ENCODE measurements at places on chromosomes 1 and 21. TPM values are rescaled to one million over a fixed set of nuclear protein-coding genes. Genes with fewer than 3 reads are reported as not detected.

Gene RIPPLY3
- 0.56 TPM for polyA plus RNA-seq

Gene PTCH2
- polyA plus RNA-seq, result 0.06 TPM

Gene TRNP1
- polyA plus RNA-seq, result 102 TPM

Gene ZNF692
- 33.1 TPM for polyA plus RNA-seq

Gene LEPR
- 0.55 TPM for polyA plus RNA-seq

Gene PRKAA2
- polyA plus RNA-seq, result 0.02 TPM

Gene PRMT2
- 99.5 TPM for polyA plus RNA-seq

Gene CSF3R
- not detected for polyA plus RNA-seq

Gene HSD3B2
- not detected for polyA plus RNA-seq

Gene CFHR2
- not detected for polyA plus RNA-seq

Gene MTF1
- 1.9 TPM for polyA plus RNA-seq

Gene LAPTM5
- 0.02 TPM for polyA plus RNA-seq

Gene GBP7
- not detected for polyA plus RNA-seq

Gene APCS
- not detected for polyA plus RNA-seq

Gene TFF2
- not detected for polyA plus RNA-seq

Gene SLFNL1
- not detected for polyA plus RNA-seq

Gene S100A16
- polyA plus RNA-seq, result 1,700 TPM

Gene CTTNBP2NL
- 6.7 TPM for polyA plus RNA-seq

Gene HPDL
- 2.0 TPM for polyA plus RNA-seq

Gene NBPF4
- not detected for polyA plus RNA-seq

Gene HES3
- not detected for polyA plus RNA-seq

Gene LHX8
- not detected for polyA plus RNA-seq

Gene NOTCH2NLA
- polyA plus RNA-seq, result 7.7 TPM

Gene USH2A
- polyA plus RNA-seq, result not detected

Gene LRRC40
- polyA plus RNA-seq, result 8.3 TPM

Gene CDC14A
- 0.58 TPM for polyA plus RNA-seq

Gene C1orf56
- polyA plus RNA-seq, result 1.6 TPM

Gene REG4
- not detected for polyA plus RNA-seq

Gene TRABD2B
- 0.33 TPM for polyA plus RNA-seq

Gene OR6K6
- not detected for polyA plus RNA-seq

Gene PKNOX1
- polyA plus RNA-seq, result 11.2 TPM

Gene OR2M3
- not detected for polyA plus RNA-seq

Gene GJB3
- polyA plus RNA-seq, result 203 TPM

Gene PLA2G5
- not detected for polyA plus RNA-seq

Gene E2F2
- polyA plus RNA-seq, result 0.37 TPM

Gene NEXN
- polyA plus RNA-seq, result 2.4 TPM

Gene GBP1
- 6.6 TPM for polyA plus RNA-seq

Gene TRMT13
- 3.5 TPM for polyA plus RNA-seq

Gene SAMD13
- 0.51 TPM for polyA plus RNA-seq

Gene RIIAD1
- polyA plus RNA-seq, result not detected

Gene CD2
- polyA plus RNA-seq, result not detected

Gene C1orf94
- polyA plus RNA-seq, result not detected

Gene FGR
- 0.02 TPM for polyA plus RNA-seq

Gene RUNX1
- polyA plus RNA-seq, result 15.3 TPM

Gene POFUT2
- 13.3 TPM for polyA plus RNA-seq

Gene TRIM58
- not detected for polyA plus RNA-seq

Gene KCNK1
- polyA plus RNA-seq, result 9.3 TPM
